ENCODE measurements at places on chromosomes 5 and 9. TPM values are rescaled to one million over a fixed set of nuclear protein-coding genes. Genes with fewer than 3 reads are reported as not detected.

EMB gene
- 2.9 TPM for total RNA-seq

TOR1A gene
- 40.1 TPM for total RNA-seq

TEK gene
- total RNA-seq = 2.0 TPM

SLC25A2 gene
- total RNA-seq = not detected

TXNDC8 gene
- not detected for total RNA-seq

GHR gene
- total RNA-seq = 30.3 TPM

PCDHGA8 gene
- 1.2 TPM for total RNA-seq

FAM221B gene
- not detected for total RNA-seq

FOXI1 gene
- not detected for total RNA-seq

PCDH12 gene
- 3.7 TPM for total RNA-seq

TNFSF8 gene
- total RNA-seq = 14.0 TPM

MEIKIN gene
- total RNA-seq = not detected

HARS1 gene
- 42.6 TPM for total RNA-seq

CCDC180 gene
- total RNA-seq = 6.2 TPM

RASA1 gene
- total RNA-seq = 89.3 TPM

NRG2 gene
- total RNA-seq = 22.2 TPM

HAVCR1 gene
- total RNA-seq = 2.0 TPM

LHX6 gene
- 5.3 TPM for total RNA-seq

Measured in stomach (tissue), 19 donors.